Sigmoid colon (tissue), 7 donors: ENCODE measurements at places on chromosomes 1 and 21. TPM values are rescaled to one million over a fixed set of nuclear protein-coding genes. Genes with fewer than 3 reads are reported as not detected.
A peak's percentile ranks its signal among the peaks of the same experiment; 100 is the strongest.

DNA sequence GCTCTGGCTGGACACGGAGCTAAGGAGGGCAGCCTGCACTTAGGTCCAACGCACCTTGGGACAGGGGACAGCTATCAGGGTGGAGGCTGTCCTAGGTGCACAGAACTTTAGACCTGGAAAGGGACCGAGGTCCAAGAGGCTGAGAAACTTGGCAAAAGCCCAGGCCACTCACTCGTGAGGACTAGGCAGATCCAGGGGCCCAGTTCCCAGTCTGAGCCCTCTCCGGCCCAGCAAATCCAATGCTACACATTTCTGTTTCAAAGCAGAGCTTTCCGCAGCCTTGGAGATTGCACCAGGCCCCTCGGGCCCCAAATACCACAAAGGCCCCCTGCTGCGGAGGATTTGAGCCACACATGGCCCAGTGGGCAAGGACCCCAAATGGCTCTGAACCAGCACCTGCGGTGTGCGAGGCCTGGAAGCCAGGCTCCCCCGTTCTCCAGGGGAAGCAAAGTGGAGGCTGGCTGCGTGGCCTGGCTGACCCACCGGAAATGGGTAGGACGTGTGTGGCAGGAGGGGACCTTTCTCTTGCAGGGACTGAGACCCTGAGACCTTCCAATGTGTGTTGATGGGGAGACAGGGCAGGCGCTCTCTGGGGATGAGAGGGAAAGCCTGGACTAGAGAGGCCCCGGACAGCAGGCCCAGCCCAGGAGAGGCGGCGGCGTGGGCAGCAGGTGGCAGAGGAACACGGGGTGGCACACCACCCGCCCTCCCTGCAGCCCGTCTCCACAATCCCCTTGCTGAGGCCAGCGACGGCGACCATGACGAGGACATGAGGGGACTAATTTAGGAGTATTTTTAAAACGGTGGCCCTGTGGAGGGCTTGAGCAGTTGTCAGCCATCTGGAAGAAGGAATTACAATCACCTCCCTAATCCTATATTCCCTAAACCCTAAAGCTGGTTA, 118.7 kb downstream of the CASZ1 start:
- peak overlapping the region; percentile 69 for H3K27ac ChIP-seq
- no peak overlapping the region for H3K4me3 ChIP-seq
- H3K4me1 ChIP-seq, result peaks cover 4% of the 10 kb centered on the region
- peak; percentile 90 for DNase-seq

GRCh38 chr1:35659589-35659988, 18.3 kb upstream of the PSMB2 start:
- H3K4me3 ChIP-seq, result no peak overlapping the region
- no peak overlapping the region for H3K27ac ChIP-seq
- no peaks in the 10 kb centered on the region for H3K27me3 ChIP-seq
- H3K4me1 ChIP-seq, result no peaks in the 10 kb centered on the region
- no peak for DNase-seq
- H3K36me3 ChIP-seq, result no peaks in the 10 kb centered on the region

DNA sequence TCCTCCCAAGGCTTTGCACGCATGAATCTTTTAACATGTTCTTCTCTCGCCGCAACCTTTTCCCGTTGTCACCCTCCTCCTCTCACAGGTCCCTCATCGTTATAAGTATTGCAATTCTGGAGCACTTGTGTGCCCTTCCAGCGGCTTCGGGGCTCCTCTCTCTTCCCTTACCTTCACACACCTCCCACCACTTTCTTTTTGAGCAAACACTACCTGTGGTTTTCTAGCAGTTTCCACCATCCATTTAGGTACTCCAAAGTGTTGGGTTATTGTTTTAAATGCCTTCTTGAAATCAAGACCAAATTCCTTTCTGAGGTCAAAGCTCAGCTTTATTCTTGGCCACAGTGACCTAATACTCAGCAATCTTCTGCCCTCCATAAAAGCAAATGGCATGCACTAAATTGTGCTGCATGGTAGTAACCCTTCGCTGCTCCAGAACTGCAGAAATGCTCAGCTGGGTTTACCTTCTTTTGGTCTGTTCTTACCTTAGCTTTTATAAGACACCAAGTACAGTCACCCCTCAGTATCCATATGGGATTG, 472.4 kb downstream of the SETD4 start:
- no peaks in the 10 kb centered on the region for H3K27me3 ChIP-seq
- H3K4me3 ChIP-seq, result no peak overlapping the region
- DNase-seq, result no peak
- no peaks in the 10 kb centered on the region for H3K36me3 ChIP-seq
- H3K4me1 ChIP-seq, result peaks cover 6% of the 10 kb centered on the region

- H3K36me3 ChIP-seq, result no peaks in the 10 kb centered on the region
- H3K4me1 ChIP-seq, result no peaks in the 10 kb centered on the region
- no peak for DNase-seq
- no peak overlapping the region for H3K27ac ChIP-seq
- H3K4me3 ChIP-seq, result no peak overlapping the region
- no peaks in the 10 kb centered on the region for H3K27me3 ChIP-seq
Measured at GRCh38 chr1:213192026-213192425, 141.0 kb downstream of the RPS6KC1 start.

GRCh38 chr1:12596007-12596821, 21.8 kb downstream of the DHRS3 start:
- no peaks in the 10 kb centered on the region for H3K4me1 ChIP-seq
- no peaks in the 10 kb centered on the region for H3K36me3 ChIP-seq
- peak overlapping the region; percentile 47 for H3K4me3 ChIP-seq
- peak overlapping the region; percentile 99 for H3K27ac ChIP-seq
- H3K27me3 ChIP-seq, result no peaks in the 10 kb centered on the region
- DNase-seq, result peak; percentile 97

Gene S100A9
- polyA plus RNA-seq, result 221 TPM

Gene LSM10
- polyA plus RNA-seq, result 50.5 TPM

Gene CACNA1E
- polyA plus RNA-seq, result not detected
